ENCODE measurements at places on chromosomes 4 and X. TPM values are rescaled to one million over a fixed set of nuclear protein-coding genes. Genes with fewer than 3 reads are reported as not detected.

The GPR173 gene
- not detected for total RNA-seq

The RASGEF1B gene
- not detected for total RNA-seq

The PNMA5 gene
- not detected for total RNA-seq

The RIBC1 gene
- 0.85 TPM for total RNA-seq

The CXorf58 gene
- not detected for total RNA-seq

The CXCL5 gene
- total RNA-seq = 60.7 TPM

The STATH gene
- total RNA-seq = not detected

The LANCL3 gene
- not detected for total RNA-seq

The UGT2A1 gene
- total RNA-seq = not detected

The LSM6 gene
- total RNA-seq = 62.1 TPM

The SRPK3 gene
- 0.10 TPM for total RNA-seq

The CLDN34 gene
- total RNA-seq = not detected

The MTMR8 gene
- 0.40 TPM for total RNA-seq

The GAGE12H gene
- total RNA-seq = not detected

The KLB gene
- total RNA-seq = 0.13 TPM

The ERCC6L gene
- total RNA-seq = 13.4 TPM

The SPOCK3 gene
- total RNA-seq = 0.18 TPM

The HS6ST2 gene
- total RNA-seq = 0.07 TPM

The PRDM8 gene
- total RNA-seq = 0.33 TPM

The CYLC1 gene
- not detected for total RNA-seq

The F11 gene
- total RNA-seq = not detected

The RHOXF1 gene
- total RNA-seq = not detected

The SORCS2 gene
- total RNA-seq = 5.2 TPM

The NAA11 gene
- not detected for total RNA-seq

The GABRE gene
- total RNA-seq = 21.9 TPM

The TEX13B gene
- total RNA-seq = not detected

The PAGE2B gene
- not detected for total RNA-seq

The HPGD gene
- total RNA-seq = 51.8 TPM

The MAGEA9B gene
- not detected for total RNA-seq

The LDOC1 gene
- 105 TPM for total RNA-seq

The OPRPN gene
- total RNA-seq = not detected

The VCX3B gene
- total RNA-seq = not detected

The RASL11B gene
- not detected for total RNA-seq

The ZNF280C gene
- total RNA-seq = 2.7 TPM

The TMEM35A gene
- not detected for total RNA-seq
